Breast epithelium (tissue), 4 donors: ENCODE measurements at places on chromosomes 3 and 15. TPM values are rescaled to one million over a fixed set of nuclear protein-coding genes. Genes with fewer than 3 reads are reported as not detected.

ECE2 gene
- total RNA-seq = not detected

GRCh38 chr15:58427987-58428386 is 3.8 kb upstream of the LIPC start:
- DNase-seq = no peak
- H3K36me3 ChIP-seq = no peaks in the 10 kb centered on the region
- no peaks in the 10 kb centered on the region for H3K27me3 ChIP-seq
- H3K4me1 ChIP-seq = no peaks in the 10 kb centered on the region

GRCh38 chr15:71112429-71112828 is 2.8 kb upstream of the THSD4 start:
- H3K4me3 ChIP-seq = no peak overlapping the region
- no peaks in the 10 kb centered on the region for H3K36me3 ChIP-seq
- DNase-seq = no peak

GRCh38 chr3:185084901-185085300 is 68.0 kb downstream of the C3orf70 start:
- no peaks in the 10 kb centered on the region for H3K4me1 ChIP-seq
- no peak overlapping the region for H3K4me3 ChIP-seq
- no peak for DNase-seq
- H3K36me3 ChIP-seq = no peaks in the 10 kb centered on the region

- no peaks in the 10 kb centered on the region for H3K27me3 ChIP-seq
- H3K27ac ChIP-seq = no peak overlapping the region
- DNase-seq = no peak
- H3K36me3 ChIP-seq = no peaks in the 10 kb centered on the region
These were observed 1.7 kb upstream of the HACD3 start for GRCh38 chr15:65528461-65529060.

DNA sequence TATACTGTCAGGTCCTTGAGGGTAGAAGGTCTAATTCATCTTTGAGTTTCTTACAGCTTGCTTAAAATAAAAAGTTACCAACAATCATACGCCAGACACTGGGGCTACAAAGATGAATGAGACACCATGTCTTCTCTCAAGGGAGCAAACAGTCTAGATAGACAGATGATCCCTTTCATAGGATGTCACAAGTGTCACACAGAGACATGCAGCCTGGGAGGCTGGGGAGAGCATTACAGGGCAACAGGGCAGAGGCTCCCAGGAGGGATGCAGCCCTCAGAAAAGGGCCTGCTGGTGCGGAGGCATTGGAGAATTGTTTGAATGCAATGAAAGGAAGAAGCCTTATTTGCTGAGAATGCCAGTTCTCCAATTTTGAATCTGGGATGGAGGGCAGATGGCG is 39.0 kb downstream of the DRD3 start:
- H3K4me3 ChIP-seq = no peak overlapping the region
- peaks cover 5% of the 10 kb centered on the region for H3K4me1 ChIP-seq
- DNase-seq = no peak
- no peaks in the 10 kb centered on the region for H3K27me3 ChIP-seq
